ENCODE measurements at places on chromosomes 13 and 19.

GRCh38 chr19:18507021-18507726 is 14.7 kb downstream of the ELL start:
- no peak for DNase-seq

DNA sequence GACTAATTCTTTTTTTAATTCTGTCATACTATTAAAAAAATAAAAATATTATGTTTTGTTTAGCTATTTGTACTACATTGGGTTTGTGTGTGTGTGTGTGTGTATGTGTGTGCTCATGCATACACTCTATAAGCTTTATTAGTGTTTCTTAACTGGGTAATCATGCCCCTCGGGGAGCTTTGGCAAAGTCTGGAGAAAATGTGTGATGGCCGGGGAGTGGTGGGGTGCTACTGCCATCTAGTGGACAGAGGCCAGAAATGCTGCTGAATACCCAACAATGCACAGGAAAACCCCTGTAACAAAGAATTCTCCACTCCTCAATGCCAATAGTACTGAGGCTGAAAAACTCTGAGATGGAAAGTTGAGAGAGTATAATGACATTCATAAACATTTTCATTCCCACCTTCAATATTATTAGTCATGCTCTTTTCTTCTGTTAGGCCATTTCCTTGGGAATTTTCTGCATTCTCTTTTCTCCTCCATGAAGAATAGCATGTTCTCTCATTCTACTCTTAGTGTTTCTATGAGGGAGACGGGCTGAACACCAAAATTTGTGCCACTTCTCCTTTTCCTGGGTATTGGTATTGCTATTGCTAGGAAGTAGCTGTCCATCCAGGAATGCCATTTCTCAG is 157.3 kb downstream of the DNAJC3 start:
- peak; percentile 54 for DNase-seq

GRCh38 chr13:111232191-111232590 is 88.3 kb upstream of the TEX29 start:
- no peak for DNase-seq

DNA sequence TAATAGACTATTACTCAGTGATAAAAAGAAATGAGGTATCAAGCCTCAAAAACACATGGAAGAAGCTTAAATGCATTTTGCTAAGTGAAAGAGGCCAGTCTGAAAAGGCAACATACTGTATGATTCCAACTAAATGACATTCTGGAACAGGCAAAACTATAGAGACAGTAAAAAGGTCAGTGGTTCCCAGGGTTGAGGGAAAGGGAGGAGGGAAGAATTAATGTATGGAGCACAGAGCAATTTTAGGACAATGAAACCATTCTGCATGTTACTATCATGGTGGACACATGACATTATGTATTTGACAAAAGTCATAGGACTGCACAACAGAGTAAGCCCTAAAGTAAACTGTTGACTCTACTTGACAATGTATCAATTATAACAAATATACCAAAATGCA is 5.7 kb upstream of the SERPINE3 start:
- no peak for DNase-seq

GRCh38 chr19:33887891-33888290 is 91.2 kb downstream of the KCTD15 start:
- no peak for DNase-seq

DNA sequence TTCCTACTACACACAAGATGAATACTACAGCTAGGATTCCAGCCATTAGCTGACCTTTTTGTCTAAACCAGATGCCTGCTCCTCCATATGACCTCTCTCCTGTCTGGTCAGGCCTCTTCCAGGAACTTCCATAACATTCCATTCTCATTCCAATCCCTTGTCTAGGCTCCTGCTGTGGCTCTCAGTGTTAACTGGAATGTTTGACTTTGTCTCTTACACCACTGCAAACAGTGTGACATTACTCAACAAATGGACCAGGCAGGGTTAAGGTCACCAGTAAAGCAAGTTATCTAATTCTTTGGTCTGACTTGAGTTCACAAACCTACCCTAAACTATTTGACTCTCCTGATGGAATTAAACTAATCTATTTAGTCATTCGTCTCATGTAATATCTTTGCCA is 2.1 kb upstream of the GPC6 start:
- DNase-seq: no peak

DNA sequence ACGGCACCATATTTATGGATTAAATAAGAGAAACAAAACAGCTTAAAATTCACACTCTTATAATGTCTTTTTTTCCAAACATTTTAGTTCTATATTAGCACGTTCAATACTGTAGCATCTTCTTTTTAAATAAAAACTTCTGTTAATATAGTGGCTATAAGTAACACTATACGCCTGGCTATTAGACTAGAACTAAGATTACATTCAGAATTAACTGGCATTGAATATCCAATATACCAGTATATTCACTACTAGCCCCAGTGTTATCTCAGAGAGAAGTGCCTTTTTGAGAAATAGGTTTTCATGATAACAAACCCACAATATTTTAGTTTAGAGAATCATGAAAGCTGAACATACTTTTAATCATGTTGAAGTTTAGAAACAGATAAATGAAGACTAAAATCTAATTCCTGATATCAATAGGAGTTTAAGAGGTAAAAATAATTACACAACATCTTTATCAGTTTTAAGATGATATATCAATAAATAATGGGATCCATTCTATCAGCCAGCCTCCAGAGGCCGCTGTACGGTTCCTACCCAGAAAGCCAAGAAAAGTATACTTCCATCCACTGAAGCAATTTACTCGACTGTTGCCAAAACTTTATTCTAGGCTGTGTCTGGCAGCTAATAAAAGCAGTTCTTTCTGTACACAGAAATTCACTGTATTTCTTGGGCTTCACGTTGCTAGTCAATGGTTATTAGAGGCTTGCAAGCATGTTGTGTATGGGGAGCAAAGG is 1113.4 kb upstream of the MIR17HG start:
- no peak for DNase-seq

DNA sequence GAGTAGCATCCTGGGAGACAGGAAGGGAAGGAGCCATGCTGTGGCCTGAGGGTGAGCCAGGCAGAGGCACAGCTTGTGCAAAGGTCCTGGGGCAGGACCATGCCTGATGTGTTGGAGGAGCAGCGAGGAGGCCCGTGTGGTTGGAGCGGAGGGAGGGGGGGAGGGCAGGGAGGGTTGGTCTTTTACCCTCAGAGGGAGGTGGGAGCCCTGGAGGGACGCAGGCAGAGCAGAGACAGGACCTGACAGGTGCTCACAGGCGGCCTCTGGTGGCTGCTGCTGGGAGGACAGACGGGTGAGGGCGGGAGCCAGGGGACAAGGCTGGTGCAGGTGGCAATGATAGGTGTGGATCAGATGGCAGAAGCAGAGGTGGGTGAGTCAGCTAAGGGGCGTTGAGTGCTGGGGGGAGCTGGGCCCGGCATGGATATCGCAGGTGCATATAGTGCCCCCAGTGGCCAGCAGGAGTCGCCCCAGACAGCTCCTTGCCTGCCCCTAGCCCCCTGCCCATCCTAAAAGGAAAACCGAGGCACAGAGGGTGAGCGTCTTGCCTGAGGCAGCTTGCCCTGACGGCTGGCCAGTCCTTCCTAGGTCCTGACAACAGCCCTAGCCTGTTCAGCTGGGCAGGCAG is 9.8 kb upstream of the GNA15 start:
- peak; percentile 77 for DNase-seq

DNA sequence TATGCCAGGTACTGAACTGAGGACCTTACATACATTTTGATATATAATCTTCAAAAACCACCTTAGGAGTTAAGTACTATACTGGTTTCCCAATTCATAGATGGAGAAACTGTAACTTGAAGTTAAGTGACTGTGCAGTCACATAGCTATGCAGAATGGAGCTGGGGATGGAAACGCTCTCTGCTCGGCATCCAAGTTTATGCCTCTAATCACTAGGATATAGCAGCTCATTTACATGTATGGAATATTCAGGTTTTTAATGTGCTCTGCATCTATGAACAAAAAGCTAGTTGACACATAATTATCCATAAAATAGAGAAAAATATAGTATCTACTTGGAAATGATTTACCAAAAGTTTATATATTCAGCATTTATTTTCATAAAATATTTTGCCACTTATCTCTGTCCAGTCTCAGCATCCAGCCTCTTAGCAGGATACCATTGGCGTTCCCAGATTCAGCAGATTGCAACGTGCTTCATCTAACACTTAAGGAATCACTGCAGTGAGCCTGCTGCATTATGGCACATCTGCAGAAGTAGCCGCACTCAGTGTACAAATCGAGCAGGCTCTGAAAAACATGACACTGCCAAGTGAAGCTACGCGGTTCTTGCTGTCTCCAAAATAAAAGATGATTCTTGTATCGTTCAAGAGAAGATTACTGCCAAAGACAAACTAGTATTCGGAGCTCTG is 70.4 kb downstream of the MRPL57 start:
- no peak for DNase-seq

GRCh38 chr19:13212759-13213330 is 62.6 kb downstream of the IER2 start:
- DNase-seq: peak; percentile 75

DNA sequence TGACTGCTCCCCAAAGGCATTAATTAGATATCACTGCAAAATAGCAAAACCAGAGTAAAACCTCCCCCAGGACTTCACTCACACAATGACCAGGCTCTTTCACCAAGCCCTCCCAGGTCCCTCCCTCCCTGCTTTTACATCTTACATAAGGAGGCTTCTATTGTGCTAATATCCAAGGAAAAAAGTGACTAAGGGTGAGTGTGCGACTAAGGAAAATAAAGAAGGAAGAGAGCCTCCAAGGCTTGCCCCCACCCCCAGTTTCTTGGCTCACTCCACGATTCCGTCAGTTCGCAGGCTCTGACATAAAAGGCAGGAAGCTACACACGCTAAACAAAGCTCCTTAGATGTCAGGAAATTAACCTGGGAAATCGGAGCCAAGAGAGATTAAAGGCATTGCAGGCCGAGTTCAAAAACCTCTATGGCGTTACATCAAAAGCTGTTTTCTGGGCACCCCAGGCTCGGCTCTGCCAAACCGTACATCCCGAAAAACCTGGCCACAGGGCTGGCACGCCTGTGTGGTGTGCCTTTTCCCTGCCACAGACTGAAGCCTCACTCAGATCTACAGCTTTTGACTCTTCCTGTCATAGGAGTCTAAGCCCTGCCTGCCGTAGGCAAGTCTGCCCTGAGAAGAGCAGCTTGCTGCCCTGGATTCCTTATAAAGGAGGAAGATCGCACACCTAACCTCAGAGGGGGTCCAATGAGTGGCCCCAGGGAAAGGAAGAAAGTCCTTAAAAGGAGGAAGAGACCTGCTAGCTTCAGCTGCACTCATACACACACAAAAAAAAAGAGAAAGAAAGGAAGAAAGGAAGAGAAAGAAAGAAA is 67.0 kb upstream of the SERP2 start:
- DNase-seq: no peak

GRCh38 chr13:37175996-37176395 is 70.5 kb upstream of the CSNK1A1L start:
- no peak for DNase-seq

DNA sequence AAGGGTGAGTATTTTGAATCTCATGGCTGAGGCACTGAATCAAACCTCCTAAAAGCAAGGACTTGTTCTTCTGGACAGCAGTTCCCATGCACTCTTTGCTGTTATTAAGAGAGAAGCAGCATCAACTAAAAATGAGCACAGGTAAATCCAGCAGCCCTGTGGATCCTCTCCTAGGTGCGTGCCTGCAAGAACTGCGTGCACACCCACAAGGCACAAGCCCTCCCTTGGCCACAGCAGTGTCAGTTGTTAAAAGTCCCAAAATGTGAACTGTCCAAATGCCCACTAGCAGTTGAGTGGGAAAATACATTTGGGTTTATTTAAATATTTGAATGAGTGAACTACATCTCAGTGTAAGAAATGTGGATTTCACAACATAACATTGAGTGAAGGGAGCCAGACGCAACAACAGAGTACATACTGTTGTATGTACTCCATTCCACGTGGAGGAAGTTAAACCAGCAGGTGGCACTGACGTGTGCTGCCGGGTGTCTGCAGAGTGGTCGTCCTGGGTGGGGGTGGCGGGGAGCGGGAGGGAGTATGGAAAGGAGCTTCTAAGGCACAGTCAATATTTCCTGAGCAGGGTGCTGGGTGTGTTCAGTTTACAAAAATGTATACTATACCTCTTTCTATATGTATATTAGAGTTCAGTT is 266.4 kb downstream of the NALCN start:
- no peak for DNase-seq

- DNase-seq: no peak
Measured at GRCh38 chr13:108326309-108326708, 56.8 kb downstream of the TNFSF13B start.

All from activated CD4-positive, alpha-beta T cell treated with anti-CD3 and anti-CD28 coated beads, Interleukin-2, amount 50 U/mL, for 4 hours (primary cell).